Activated CD4-positive, alpha-beta T cell treated with anti-CD3 and anti-CD28 coated beads, Interleukin-2, amount 50 U/mL, for 4 hours (primary cell): ENCODE measurements at places on chromosomes 11 and 22.

DNA sequence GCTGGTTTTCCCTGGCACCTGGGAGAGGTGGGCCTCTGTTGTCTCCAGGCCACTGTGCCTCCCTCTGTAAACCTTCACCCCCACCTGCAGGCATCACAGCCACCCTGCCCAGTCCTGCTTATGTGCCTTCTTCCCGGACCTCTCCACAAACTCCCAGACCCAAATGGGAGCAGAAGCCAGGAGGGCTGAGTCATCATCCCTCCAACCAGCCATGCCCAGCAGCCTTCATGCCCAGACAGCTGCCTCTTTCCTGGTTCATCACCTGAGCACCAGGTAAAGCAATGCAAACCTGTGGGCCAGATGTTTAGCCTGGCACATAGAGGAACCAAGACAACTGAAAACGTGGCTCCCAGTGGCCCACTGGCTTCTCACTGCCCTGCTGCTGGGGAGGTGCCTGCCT lies 2.1 kb upstream of the TMPRSS4 start:
- DNase-seq: no peak

GRCh38 chr11:65797711-65798110 lies 10.8 kb downstream of the OVOL1 start:
- no peak for DNase-seq

DNA sequence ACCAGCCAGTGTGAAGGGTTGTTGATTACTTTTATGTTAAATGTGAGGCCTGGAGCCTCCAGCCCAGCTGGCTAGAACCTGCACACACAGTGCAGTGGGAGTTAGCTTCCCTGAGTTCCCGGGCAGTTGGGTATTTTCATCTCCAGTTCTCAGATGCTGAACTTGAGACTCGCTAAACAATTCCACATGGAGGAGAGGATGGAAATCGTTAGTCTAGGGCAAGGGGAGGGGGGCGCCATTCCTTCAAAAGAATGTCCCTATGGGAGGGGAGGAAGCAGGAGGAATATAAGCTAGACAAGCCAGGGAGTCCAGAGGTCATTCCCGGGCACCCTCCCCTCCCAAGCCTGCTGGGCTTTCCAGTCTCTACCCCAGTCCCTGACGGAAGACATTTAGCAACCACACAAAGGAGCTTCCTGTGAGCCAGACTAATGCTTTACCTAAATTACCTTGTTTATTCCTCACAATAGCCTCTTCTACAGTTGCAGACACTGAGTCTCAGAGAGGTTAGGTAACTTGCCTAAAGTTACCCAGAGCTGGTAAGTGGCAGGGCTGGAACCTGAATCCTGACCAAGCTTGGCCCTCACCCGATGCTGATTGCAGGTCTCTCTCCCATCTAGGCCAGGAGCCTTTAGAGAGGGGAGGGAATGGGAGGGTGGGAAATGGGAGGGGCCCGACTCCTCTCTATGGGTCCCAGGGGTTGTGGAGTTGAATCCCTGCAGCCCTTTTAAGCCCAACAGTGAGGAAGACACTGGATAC lies 1.9 kb upstream of the TSKU start:
- no peak for DNase-seq

- DNase-seq: no peak
Observed at GRCh38 chr11:62264004-62264403, 6.0 kb upstream of the SCGB2A2 start.

DNA sequence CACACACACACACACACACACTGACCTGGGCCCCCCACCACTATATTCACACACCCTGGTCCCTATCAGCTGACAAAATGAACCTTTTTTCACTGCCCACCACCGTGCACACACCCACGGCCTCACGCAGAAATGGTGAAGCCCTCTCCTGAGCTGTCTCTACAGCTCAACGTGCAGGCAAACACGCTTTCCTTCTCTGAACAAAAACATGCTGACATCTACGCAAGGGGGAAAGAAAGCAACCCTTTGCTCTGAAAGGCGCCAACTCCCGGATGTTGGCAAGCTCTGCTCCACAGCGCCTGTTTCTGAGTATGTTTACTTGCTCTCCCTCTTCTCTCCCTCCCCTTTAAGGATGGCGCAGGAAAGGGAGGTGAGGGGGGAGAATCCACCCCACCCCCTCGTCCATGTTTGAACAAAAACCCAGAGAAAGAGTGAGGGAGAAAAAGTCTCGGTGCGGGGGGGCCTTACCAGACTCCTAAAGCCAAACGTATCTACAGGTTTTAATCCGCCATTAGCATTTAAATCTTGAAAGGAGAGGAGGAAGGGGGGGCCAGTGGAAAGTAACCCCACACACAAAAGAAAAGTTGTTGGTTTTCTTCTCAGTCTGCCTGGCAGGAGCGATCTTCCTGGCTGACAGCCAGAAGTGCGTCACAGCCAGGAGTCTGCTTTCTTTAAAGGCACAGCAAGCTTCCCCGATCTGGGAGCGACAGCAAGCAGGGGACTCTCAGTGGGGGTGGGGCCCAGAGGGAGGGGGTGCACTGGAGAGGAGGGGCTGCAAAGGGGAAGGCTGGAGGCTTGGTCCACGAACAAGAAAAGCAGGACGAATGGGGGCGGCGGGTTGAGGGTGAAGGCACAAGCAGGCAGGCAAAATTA lies 39.6 kb downstream of the NUMA1 start:
- peak; percentile 70 for DNase-seq

DNA sequence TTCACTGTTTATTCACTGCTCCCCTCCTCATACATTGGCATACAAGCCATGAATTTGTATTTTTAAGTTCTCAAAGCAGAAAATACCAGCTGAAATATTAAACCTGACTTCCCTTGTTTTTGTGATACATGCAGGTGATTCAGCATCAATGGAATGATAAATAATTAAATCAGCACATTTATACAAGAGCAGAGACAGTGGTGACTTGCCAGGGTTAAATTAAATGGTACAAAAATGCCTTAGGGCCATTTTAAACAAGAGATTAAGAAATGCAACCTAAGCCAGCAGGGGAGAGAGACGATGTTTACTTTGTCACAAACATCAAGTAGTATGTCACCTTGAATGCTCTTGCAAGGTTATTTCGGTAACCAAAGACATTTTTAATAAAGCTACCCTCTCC lies 95.9 kb upstream of the DDI1 start:
- no peak for DNase-seq

DNA sequence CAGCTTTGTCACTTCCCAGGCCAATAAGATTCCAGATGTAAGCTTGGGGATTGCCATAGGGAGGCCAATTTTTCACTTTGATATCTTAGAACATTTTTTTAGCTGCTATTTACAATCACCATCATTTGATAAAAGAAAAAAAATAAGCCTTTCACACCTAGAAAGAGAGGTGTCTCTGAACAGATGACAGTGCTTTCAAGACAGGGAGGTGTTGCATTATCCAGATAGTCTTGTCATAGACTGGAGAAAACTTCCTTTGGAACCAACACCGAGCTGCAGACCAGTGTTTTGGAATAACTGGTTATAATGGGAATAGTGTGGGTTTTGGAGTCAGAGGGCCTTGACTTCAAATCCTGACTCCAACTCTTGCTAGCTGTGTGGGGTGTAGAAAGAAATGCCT lies 101.0 kb downstream of the SLC1A2 start:
- DNase-seq: no peak

DNA sequence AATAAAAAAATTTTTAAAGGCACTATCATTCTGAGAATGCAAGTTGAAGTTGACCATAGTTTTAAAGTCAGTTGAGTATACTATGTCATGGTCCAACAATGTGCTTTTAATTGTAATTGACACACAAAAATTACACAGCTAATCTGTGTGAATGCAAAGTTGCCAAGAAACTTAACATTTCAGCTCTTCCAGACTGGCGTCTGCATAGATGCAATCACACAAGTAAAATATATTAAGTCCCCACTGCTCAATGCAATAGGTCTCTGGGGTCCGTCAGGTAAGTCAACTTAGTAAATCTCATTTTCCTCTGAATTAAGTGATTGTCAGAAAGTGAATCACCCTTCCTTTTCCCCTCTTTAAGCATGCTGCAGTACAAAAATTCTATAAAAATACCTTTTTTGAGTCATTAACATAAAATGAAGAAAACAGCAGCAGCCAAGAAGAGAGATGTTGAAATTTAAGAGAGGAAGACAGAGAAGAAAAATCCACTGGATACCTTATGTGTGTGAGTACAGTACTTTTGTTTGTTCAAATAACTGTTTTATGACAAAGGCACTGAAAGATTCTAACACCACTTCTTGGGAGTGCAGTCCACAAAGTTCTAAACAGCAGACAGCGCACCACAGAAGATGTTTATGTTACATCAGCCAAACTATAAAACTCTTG lies 5.1 kb downstream of the FZD4 start:
- DNase-seq: no peak

- DNase-seq: no peak
Observed at GRCh38 chr22:32531228-32531627, 56.6 kb downstream of the FBXO7 start.

- no peak for DNase-seq
Observed at GRCh38 chr22:34781681-34782080, 284.3 kb upstream of the ISX start.
